ENCODE measurements at places on chromosomes 11 and 22.

- no peak for DNase-seq
These were observed 865.1 kb upstream of the CNTN5 start for GRCh38 chr11:98155696-98156095.

DNA sequence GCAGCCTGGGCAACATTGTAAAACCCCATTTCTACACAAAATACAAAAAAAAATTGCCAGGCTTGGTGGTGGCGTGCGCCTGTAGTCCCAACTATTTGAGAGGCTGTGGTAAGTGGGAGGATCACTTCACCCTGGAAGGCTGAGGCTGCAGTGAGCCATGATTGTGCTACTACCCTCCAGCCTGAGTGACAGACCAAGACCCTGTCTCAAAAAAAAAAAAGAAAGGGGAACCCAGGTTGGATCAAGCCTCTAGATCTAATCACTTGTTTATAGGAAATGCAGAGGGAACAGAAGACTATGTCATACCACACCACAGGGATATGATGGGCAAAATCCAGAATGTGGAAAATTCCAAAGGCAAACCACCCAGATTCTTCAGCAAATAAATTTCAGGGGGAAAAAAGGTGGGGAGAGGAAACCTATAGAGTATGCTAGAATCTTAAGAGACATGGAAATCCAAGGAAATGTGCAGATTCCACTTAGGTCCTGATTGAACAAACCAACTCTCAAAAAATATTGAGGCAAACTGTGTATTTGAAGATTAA is 16.5 kb upstream of the MALAT1 start:
- DNase-seq = no peak

- no peak for DNase-seq
These were observed 18.2 kb downstream of the GDPD5 start for GRCh38 chr11:75507571-75507970.

- DNase-seq = no peak
These were observed 1.7 kb upstream of the MRTFA start for GRCh38 chr22:40638261-40638660.

DNA sequence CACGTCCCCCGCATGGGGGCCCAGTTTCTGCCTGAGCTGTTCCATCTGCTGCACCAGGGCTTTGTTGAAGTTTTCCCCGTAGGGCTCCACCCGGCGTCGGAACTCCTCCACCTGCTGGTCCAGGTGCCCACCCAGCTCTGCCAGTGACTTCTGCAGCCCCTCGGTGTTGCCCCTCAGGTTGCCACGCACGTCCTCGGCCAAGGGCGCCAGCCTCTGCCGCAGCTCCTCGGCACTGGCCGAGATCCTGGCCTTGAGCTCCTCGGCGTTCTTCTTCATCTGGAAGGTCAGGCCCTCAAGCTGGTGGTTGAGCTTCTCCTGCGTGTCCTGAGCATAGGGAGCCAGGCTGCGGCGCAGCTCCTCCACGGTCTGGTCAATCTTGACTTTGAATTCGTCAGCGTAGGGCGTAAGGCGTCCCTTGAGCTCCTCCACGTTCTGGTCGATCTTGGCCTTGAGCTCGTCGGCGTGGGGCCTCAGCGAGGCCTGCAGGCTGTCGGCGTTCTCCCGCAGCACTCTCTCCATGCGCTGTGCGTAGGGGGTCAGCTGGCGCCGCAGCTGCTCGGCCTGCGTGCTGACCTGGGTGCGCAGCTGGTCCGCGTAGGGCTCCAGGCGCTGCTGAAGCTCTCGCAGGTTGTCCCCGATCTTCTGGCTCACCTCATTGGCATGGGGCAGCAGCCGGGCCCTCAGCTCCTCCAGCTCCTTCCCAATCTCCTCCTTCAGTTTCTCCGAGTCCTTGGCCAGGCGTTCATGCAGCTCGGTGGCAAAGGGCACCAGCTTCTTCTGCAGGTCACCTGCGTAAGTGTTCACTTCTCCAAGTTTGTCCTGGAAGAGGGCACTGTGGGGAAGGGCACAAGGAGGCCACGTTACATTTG is 1.8 kb downstream of the APOA4 start:
- DNase-seq = no peak

GRCh38 chr11:36022882-36023281 is 79.0 kb downstream of the LDLRAD3 start:
- DNase-seq = no peak

GRCh38 chr22:18101536-18101935 is 9.1 kb upstream of the TUBA8 start:
- DNase-seq = no peak

DNA sequence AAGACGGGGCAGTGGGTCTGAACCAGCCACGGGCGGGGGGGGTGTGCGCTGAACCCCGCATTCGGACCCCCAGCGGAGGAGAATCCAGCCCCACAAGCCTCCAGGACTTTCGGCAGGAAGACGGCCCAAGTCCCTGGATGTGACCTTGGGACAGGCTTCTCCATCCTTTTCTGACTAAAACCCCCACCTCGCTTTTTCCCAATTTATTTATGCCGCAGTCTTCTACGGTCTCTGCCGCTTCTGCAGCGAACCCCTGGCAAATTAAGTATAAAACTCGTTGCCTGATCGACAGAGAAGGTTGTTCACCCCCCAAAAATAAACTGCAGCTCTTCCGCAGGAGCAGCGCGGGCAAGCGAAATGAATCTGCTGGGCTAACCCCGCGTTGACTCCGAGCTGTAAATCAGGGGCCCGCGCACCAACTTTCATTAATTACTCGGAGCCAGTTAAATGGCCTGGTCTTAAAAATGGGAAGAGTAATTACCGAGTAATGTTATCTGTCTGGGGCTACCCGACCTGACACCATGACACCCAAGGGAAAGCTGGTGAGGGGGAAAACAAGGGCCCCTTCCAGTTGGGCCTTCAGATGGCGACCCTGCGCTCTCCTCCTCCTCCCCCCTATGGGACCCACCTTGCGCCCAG is 6.6 kb downstream of the WT1 start:
- DNase-seq = no peak

DNA sequence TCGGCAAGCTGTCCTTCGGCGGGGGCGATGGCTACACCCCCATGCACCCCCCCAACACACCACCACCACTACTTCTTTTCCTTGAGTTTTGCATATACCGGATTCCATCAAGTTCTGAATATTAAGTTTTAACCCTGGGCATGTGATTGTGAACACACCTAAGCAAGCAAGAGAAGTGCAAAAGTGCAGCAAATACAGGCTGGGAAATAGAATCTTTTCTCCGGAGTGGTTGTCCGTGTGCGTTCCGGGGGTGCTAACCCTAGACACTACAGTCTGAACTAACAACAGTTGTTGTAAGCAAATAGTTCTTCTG is 574 bp downstream of the PRSS23 start:
- no peak for DNase-seq

DNA sequence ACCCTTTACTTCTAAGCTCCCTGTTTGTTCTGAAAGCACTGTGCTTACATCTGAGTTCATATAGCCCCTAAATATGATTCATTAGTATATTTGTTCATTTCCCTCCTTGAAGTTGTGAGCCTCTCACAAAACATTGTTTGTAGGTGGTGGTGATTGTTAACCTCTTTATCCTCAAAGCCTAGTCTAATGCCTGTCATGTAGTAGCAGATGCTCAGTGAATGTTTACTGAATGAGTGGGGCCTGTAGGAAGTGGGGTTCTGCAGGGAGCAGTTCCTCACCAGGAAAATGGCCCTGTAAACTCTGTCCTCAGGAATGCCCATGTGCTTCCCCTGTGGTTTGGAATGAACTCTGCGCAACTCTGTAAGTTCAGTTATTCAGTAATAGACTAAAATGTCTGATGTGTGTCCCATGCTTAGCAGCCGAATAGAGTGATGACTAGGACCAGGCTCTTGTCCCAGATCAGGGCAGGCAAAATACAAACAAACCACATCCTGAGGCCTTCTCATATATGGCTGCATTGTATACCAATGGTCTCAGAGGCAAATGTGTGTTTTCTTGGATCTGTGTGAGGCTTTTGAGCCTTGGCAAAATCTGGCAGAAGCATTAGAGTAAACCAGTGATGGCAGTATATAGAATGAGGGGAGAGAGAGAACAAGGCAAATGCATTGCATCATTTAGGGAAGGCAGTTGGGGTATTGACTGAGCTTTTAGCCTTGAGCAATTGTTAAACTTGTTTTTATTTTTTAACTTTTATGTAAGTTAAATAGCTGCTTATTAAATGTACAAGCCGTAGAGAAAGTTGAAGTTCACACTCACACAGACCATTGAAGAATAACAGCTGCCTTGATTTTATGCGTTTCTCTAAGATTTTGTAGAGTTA is 91.4 kb upstream of the BIRC3 start:
- DNase-seq = peak; percentile 12

DNA sequence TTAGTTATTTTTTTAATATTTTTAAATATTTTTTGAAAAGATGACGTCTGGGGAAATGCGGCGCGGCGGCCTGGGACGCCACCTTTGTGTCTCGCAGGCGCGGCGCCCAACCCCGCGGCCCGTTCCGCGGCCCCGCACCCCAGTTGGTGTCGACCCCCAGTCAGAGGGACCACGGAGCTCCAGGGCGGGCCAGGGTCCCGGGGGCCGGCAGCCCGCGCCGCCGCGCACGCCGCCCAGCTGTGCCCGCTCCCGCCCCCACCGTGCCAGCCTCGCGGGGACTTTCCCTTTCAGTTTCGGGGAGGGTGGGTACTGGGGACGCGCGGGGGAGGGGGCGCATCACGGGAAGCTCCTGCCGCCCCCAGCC is 1.6 kb downstream of the CCND1 start:
- DNase-seq = no peak

DNA sequence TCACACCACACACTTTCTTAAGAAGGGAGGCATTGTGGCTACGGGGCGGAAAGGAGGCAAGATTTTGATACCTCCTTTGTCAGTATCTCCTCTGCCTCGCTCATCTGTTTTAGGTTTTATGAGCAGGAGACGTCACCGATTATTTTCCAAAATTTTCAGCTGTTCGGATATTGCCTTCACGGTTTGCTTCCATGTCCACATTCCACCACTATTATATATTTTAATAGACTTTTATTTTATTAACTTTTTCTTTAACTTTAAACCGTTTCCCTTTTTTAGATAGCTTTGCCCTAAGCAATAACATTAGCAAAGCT is 33.7 kb upstream of the CREB3L1 start:
- DNase-seq = no peak

DNA sequence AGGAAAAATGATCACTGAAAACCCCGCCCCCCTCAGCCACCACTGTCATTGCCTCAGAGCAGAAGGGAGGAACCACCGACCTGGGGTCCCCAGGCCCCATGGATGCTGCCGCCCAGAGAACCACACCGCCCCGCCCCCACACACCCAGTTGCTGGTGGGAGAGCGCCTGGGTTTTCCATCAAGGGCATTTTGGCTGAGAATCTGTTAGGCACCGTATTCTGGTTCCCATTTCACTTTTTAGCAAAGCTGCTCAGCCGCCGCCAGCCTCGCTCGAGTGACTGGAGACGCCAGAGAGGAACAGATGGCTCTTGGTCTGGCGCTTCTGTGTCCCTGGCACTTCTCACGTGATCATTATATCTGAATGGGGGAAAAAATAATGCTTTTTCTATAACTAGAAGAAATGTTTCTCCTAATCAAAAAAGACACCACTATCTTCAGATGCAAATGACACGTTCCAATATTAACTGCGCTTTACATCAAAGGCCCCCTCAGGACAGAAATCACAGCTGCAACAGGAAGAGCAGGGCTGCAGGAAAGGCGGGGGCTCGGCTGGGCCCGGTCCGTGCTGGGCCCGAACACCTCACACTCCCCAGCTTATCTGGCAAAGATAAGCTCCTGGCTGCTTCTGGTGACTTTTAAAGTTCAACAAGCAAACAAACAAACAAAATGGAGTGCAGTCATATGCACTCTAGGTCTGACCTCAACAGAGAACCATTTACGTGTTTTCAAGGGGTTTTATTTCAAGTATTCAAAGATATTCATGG is 149.8 kb downstream of the MPPED1 start:
- no peak for DNase-seq

- peak; percentile 75 for DNase-seq
These were observed 1.0 kb downstream of the ANKRD42 start for GRCh38 chr11:83194281-83195142.

DNA sequence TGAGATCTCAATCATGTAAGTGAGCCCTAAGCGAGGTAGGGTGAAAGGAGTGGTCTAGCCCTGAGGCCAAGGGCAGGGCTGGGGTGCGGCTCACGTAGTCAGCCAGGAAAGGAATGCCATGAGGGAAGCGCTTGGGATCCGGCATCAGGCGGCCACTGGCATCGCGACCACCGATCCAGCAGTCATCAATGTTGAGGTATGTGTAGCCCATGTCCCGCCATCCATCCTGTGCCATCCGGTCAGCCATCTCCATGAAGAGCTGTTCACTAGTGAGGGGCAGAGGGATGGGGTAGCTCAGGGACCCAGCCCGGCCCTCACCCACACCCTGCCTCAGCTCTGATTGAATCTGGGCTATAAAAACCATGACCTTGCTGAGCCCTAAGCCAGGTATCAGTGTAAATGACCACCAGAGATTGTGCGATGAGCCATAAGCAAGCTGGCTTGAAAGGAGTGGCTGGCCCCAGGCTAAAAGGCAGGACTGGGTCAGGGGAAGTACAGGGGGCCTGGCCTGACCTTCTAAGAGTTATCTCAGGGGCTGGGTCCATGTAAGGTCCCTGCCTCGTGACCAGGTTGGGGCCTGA is 2.9 kb downstream of the NAGA start:
- no peak for DNase-seq

- DNase-seq = peak; percentile 1
These were observed 1002.7 kb downstream of the BRD1 start for GRCh38 chr22:48824712-48825651.

- no peak for DNase-seq
These were observed 631 bp downstream of the PHF21A start for GRCh38 chr11:46120346-46121300.

GRCh38 chr11:44837661-44838060 is 110.9 kb downstream of the TSPAN18 start:
- no peak for DNase-seq

GRCh38 chr11:95567685-95568084 is 221.9 kb downstream of the FAM76B start:
- no peak for DNase-seq

- DNase-seq = no peak
These were observed 164.4 kb upstream of the DDI1 start for GRCh38 chr11:103871923-103872551.

- DNase-seq = no peak
These were observed 80.6 kb downstream of the RCN1 start for GRCh38 chr11:32171445-32171844.

- DNase-seq = no peak
These were observed 40.0 kb upstream of the LRRC4C start for GRCh38 chr11:41499429-41499828.

DNA sequence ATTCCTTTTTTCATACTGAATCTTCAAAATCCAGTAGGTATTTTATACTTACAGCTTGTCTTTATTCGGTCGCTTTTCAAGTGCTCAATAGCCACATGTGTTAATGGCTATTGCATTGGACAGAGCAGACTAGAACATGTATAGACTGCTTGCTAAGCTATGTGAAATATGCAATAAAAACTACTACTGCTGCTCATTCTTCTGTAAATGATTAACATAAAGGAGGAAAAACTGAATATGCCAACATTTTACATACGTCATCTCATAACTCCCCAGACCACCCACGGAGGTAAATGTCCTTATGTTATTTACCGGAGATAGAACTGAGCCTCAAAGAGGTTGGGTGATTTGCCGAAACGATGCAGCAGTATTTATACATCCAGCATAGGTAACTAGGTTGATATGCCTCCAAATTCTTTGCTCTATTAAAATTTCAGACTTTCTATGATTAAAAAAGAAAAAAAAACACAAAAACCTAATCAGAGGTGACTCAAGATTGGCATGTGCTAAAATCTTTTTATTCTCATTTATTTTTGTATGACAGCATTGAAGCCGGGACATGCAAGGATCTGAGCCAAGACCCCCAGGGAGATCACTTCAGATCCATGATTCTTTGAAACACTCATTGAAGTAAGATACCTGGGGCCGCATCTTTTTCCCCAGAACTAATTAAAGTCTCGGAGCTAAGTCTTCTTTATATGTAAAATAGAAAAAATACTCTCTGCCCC is 78.5 kb upstream of the OR5AK2 start:
- no peak for DNase-seq

- DNase-seq = no peak
These were observed 3.0 kb downstream of the TOLLIP start for GRCh38 chr11:1306186-1307162.

Data from inflammatory macrophage treated with lipopolysaccharide for 1 hour (primary cell).